ENCODE measurements at places on chromosomes 5 and 9. TPM values are rescaled to one million over a fixed set of nuclear protein-coding genes. Genes with fewer than 3 reads are reported as not detected.
A peak's percentile ranks its signal among the peaks of the same experiment; 100 is the strongest.

DNA sequence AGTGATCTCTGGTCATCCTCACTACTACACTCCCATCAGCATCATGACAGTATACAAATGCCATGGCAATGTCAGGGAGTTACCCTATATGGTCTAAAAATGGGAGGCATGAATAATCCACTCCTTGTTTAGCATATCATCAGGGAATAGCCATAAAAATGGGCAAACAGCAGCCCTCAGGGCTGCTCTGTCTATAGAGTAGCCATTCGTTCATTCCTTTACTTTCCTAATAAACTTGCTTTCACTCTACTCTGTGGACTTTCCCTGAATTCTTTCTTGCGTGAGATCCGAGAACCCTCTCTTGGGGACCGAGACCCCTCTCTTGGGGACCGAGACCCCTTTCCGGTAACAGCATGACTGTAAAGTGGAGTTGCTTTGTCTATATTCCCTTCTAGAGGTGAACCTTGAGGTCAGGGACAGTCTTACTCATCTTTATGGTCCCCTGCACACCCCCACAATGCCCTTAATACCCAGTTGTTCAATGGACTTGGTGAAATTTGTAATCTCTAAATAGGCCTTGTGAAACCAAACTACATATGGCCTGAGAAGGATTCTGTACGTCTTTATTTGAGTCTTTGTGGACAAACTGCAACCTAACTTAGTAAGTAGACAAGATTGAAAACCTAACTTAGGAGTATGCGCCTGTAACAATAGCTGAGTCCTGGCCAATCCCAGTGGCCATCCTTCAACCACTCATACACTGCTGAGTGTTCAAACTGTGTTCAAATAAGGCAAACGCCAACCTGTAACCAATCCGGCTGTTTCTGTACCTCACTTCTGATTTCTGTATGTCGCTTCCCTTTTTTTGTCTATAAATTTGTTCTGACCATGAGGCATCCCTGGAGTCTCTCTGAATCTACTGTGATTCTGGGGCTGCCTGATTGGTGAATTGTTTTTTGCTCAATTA is 32.3 kb upstream of the UBTD2 start:
- H3K4me3 ChIP-seq, result no peak overlapping the region
- DNase-seq, result no peak
- peaks cover 18% of the 10 kb centered on the region for H3K4me1 ChIP-seq
- no peaks in the 10 kb centered on the region for H3K36me3 ChIP-seq
- H3K27ac ChIP-seq, result no peak overlapping the region

GRCh38 chr5:115360046-115360685 is 63.7 kb upstream of the CCDC112 start:
- no peaks in the 10 kb centered on the region for H3K36me3 ChIP-seq
- no peak overlapping the region for H3K4me3 ChIP-seq
- H3K27ac ChIP-seq, result no peak overlapping the region
- H3K4me1 ChIP-seq, result no peaks in the 10 kb centered on the region

DNA sequence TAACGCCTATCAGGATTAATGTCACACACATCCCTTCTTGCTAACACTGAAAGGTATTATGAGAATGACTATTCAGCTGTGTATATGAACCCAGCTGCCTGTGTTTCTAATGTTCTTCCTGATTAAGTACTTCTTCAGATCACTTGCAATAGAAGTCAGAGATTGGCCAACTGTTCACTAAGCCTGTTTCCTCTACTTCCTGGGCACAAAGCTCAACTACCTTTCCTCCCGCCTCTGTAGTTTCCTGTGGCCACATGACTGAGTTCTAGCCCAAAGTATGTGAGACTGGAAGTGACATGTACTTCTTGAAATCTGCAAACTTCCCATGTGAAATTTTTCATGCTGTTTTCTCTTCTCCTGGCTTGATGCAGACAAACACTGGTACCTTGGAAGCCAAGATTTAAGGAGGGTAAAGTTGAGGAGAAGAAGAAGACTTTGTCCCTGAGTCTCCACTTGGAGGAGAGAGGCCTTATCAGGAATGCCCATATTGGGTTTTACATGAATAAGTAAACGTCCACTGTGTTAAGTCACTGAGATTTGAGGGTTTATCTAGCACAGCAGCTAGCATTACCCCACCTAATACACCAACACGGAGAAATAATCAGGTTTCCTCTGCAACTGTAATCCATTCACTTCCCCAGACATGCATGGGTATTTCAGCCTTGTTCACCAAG is 58.6 kb downstream of the SLIT3 start:
- no peaks in the 10 kb centered on the region for H3K27me3 ChIP-seq
- no peak overlapping the region for H3K4me3 ChIP-seq
- DNase-seq, result no peak
- no peaks in the 10 kb centered on the region for H3K4me1 ChIP-seq
- H3K27ac ChIP-seq, result no peak overlapping the region

GRCh38 chr9:4243113-4243512 is 56.8 kb downstream of the GLIS3 start:
- no peaks in the 10 kb centered on the region for H3K27me3 ChIP-seq
- H3K4me3 ChIP-seq, result no peak overlapping the region
- no peaks in the 10 kb centered on the region for H3K36me3 ChIP-seq
- DNase-seq, result no peak
- H3K4me1 ChIP-seq, result peaks cover 28% of the 10 kb centered on the region

DNA sequence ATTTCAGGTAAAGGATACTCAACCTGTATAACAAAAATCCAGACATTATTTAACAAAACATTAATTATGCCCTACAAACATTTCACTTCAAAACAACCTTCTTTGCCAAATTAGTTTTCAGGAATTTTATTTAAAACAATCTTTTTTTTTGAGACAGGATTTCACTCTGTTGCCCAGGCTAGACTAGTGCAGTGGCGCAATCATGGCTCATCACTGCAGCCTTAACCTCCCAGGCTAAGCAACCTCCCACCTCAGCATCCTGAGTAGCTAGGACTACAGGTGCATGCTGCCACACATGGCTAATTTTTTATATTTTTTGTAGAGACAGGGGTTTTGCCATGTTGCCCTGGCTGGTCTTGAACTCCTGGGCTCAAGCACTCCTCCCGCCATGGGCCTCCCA is 3.9 kb downstream of the FNIP1 start:
- DNase-seq, result no peak
- H3K27me3 ChIP-seq, result no peaks in the 10 kb centered on the region
- no peak overlapping the region for H3K27ac ChIP-seq
- peaks cover 2% of the 10 kb centered on the region for H3K36me3 ChIP-seq
- H3K4me1 ChIP-seq, result peaks cover 64% of the 10 kb centered on the region

TNFSF8 gene
- not detected for total RNA-seq

TBCA gene
- 156 TPM for total RNA-seq

SPINK7 gene
- not detected for total RNA-seq

GABRA1 gene
- not detected for total RNA-seq

FAM219A gene
- total RNA-seq, result 37.5 TPM

DNA sequence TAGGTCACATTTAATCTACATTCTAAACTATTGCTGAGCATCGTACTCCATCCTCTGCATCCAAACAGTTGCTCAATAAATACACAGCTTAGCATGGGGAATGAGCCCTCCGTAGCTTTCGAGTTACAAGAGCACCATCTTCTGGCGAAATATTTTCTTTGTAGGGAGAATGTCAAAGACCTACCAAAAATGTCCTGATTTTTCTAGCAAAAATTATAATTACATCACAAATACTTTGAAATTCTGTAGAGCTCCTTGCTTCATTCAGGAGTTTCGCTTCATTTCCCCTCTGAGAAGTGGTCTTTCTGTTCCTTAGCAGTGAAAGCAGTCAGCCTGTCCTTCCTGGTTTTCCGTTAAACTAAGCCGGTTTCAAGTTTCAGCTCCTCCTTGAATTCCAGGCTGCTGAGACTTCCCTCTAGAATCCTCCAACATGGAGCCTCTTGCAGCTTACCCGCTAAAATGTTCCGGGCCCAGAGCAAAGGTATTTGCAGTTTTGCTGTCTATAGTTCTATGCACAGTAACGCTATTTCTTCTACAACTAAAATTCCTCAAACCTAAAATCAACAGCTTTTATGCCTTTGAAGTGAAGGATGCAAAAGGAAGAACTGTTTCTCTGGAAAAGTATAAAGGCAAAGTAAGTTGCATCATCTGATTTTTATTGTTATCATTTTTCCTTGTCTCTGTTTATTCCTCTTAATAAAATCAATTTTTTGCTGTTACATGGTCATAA is at the start of gene GPX8:
Gene GPX8 (plus strand): TSS at position 409 of the 730 bp plus-strand sequence. CDS start 22 bp downstream, at position 431.
- H3K27me3 ChIP-seq, result no peaks in the 10 kb centered on the region
- H3K4me1 ChIP-seq, result peaks cover 34% of the 10 kb centered on the region
- peaks cover 14% of the 10 kb centered on the region for H3K36me3 ChIP-seq
- no peak for DNase-seq

DNA sequence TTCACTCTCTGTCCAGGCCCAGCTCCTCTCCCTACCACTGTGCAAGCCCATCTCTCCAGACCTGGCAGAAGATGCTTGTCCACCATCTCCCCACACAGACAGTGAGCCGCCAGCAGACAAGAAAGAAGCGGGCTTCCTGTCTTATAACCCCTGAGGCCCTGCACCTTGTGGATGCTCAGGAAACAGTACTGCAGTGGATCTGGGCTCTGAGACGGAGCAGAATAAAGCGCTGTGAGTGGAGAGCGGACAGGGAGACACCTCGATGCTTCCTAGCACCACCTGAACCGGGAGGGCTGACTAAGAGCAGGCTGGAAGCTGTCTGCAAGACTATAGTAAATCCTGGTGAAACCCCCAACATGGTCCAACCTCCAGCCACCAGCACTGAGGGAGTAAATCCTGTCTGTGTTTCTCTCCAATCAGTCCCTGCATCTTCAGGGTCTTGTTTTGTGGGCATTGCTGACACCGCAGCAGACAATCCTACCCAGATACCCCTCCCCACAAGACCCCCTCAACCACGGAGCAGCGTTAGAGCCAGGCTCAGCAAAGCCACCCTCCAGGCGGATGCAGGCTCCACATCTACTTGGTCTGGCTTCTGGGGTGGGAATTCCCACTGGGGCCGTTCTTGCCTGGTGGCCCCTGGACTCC is 18.7 kb downstream of the ORM2 start:
- H3K4me1 ChIP-seq, result peaks cover 31% of the 10 kb centered on the region
- no peaks in the 10 kb centered on the region for H3K27me3 ChIP-seq
- H3K36me3 ChIP-seq, result peaks cover 51% of the 10 kb centered on the region
- peak overlapping the region; percentile 97 for H3K27ac ChIP-seq

- no peaks in the 10 kb centered on the region for H3K36me3 ChIP-seq
- H3K27me3 ChIP-seq, result no peaks in the 10 kb centered on the region
- H3K4me3 ChIP-seq, result no peak overlapping the region
Measured at GRCh38 chr5:94793113-94793815, 174.8 kb downstream of the SLF1 start.

DNA sequence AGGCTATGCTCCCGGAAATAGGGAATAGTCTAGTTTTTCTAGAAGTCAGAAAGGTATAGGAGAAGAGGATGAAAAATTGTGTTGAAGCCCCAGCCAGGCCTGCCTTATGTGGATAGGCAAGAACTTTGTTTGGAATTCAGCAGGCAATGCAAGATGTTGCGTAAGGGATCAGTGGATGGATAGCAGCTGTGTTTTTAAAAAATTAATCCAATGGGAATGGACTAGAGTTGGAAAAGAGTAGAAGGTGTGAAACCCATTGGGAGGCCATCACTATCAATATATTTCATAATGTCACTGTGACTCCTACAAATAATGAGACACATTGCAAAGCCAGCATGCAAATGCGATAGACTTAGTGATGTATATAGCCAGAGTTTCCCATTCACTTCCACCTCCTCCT is 281.9 kb downstream of the MARCHF11 start:
- no peaks in the 10 kb centered on the region for H3K4me1 ChIP-seq
- no peak for DNase-seq
- no peak overlapping the region for H3K27ac ChIP-seq
- H3K4me3 ChIP-seq, result no peak overlapping the region
- H3K27me3 ChIP-seq, result no peaks in the 10 kb centered on the region

ANXA2R gene
- total RNA-seq, result 3.5 TPM
